Liver (tissue), 10 donors: ENCODE measurements at places on chromosomes 6 and 20. TPM values are rescaled to one million over a fixed set of nuclear protein-coding genes. Genes with fewer than 3 reads are reported as not detected.

DNA sequence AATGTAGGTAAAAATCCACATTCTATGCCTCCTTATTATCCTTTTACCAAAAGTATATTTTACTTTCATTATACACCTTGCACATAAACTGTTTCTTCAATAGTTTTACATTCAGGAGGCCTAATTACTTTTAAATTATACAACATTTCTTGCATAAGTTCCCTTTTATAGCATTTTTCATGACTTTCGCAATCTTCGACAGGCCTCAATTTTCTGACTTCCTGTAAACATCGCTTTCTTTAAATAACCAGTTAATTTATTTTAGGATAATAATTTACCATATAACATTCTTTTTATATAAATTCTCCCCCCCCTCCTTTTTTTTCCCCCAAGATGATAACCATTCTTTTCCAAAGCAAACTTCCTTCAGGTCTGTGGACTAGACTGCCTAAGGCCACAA is 9.2 kb downstream of the SLC35A1 start:
- H3K36me3 ChIP-seq: no peaks in the 10 kb centered on the region
- H3K4me3 ChIP-seq: no peak overlapping the region
- DNase-seq: no peak
- H3K4me1 ChIP-seq: no peaks in the 10 kb centered on the region

DNA sequence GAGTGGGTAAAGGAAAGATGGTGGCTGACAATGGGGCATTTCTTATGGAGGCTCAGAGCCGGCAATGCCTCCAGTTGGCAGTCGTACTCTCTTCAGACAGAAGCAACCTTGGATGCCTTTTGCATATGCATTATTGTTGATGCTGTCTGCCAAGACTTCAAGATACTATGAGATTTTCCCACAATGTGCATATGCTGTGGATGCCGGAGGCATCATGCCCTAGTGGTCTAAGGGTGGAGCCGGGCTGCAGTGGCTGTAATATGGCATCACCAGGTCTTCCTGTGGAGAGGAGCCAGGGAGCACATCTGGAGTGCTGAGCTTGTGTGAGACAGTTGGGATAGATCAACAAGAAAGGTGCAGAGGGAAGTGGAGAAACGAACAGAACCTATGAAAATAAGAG is 104.9 kb downstream of the FOXC1 start:
- H3K27me3 ChIP-seq: no peaks in the 10 kb centered on the region
- H3K27ac ChIP-seq: no peak overlapping the region
- no peaks in the 10 kb centered on the region for H3K4me1 ChIP-seq
- no peaks in the 10 kb centered on the region for H3K36me3 ChIP-seq
- no peak for DNase-seq

DNA sequence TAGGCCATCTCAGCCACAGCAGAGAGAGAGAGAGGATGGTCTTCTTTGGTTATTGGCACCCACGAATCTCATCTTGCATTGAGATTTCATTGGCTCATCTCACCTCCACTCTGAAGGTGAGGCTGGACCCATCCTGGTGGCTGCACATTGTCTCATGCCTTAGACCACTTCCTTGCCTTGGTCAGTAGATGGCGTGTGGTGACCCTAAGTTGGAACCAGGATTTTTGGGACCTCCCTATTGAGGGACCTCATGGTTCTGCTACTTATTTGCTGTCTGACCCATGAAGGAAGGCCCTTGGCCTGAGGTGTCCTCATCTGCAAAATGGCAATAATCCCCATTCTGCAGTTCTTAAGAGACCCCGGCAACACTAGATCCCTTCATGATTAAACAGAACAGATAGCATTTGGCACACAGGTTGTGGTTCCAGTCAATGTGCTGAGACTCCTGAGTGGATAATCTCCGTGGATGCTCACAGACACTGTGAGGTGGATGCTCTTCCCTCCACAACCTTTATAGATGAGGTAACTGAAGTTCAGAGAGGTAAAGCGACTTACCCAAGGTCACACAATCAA is 21.5 kb upstream of the AAR2 start:
- no peak for DNase-seq
- H3K27me3 ChIP-seq: no peaks in the 10 kb centered on the region
- no peak overlapping the region for H3K4me3 ChIP-seq
- H3K4me1 ChIP-seq: no peaks in the 10 kb centered on the region
- H3K27ac ChIP-seq: no peak overlapping the region
- no peaks in the 10 kb centered on the region for H3K36me3 ChIP-seq

- H3K27ac ChIP-seq: no peak overlapping the region
- no peaks in the 10 kb centered on the region for H3K36me3 ChIP-seq
- no peak overlapping the region for H3K4me3 ChIP-seq
- no peak for DNase-seq
- no peaks in the 10 kb centered on the region for H3K4me1 ChIP-seq
- no peaks in the 10 kb centered on the region for H3K27me3 ChIP-seq
These were observed 32.1 kb upstream of the BMP6 start for GRCh38 chr6:7693827-7694226.

- H3K4me3 ChIP-seq: no peak overlapping the region
- no peaks in the 10 kb centered on the region for H3K27me3 ChIP-seq
- H3K36me3 ChIP-seq: no peaks in the 10 kb centered on the region
- no peak overlapping the region for H3K27ac ChIP-seq
These were observed 140.6 kb upstream of the PHACTR1 start for GRCh38 chr6:12575961-12576360.

GRCh38 chr6:67766057-67766456 is 869.0 kb upstream of the ADGRB3 start:
- no peak overlapping the region for H3K27ac ChIP-seq
- no peak overlapping the region for H3K4me3 ChIP-seq
- H3K27me3 ChIP-seq: no peaks in the 10 kb centered on the region
- DNase-seq: no peak

GRCh38 chr20:32021091-32021490 is 10.9 kb downstream of the CCM2L start:
- no peak overlapping the region for H3K27ac ChIP-seq
- no peaks in the 10 kb centered on the region for H3K27me3 ChIP-seq
- DNase-seq: no peak
- H3K4me3 ChIP-seq: no peak overlapping the region
- peaks cover 5% of the 10 kb centered on the region for H3K4me1 ChIP-seq

DNA sequence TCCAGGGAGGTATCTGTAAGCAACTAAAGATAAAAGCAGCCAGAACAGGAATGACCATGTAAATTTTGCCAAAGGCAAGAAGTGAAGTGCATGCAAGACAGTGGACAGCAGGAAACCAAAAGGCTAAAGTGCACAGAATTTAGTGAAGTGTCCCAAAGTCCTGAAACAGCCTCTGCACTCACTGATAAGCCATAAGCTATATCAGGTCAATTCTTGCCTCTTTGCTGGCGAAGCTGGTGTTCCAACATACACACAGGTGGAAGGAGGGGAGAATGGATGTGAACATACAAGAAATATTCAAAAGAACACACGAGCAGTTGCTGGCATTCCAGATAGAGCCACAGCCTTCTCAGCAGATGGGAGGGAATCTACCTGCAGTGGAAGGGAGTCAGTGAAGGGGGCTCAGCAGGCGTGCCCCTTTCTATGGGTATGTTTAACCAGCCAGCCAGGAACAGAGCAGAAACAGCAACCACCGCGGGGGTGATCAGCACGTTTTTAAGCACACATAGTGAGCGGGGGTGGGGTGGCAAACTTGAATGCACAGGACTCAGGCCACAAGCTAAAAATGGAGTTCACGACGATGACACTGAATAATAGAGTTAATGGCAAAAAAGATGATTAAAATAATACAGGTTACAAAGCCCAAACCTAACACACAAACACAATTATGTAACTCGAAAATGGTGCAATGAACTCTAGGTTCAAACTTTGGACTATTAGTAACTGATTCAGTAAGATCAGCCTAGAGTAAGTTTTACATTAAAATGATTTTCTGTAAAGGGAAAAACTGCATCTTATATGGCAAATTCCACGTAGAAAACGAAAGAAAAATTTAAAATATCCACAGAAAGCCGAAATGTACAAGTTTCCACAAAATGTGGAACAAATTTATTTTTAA is 1.2 kb downstream of the ECI2 start:
- peaks cover 12% of the 10 kb centered on the region for H3K36me3 ChIP-seq
- H3K4me3 ChIP-seq: peak overlapping the region; percentile 94
- no peaks in the 10 kb centered on the region for H3K27me3 ChIP-seq
- H3K4me1 ChIP-seq: peaks cover 13% of the 10 kb centered on the region
- H3K27ac ChIP-seq: peak overlapping the region; percentile 93

DLK2 gene
- not detected for total RNA-seq

OTOR gene
- not detected for total RNA-seq
